ENCODE measurements at places on chromosomes 16 and 17.

DNA sequence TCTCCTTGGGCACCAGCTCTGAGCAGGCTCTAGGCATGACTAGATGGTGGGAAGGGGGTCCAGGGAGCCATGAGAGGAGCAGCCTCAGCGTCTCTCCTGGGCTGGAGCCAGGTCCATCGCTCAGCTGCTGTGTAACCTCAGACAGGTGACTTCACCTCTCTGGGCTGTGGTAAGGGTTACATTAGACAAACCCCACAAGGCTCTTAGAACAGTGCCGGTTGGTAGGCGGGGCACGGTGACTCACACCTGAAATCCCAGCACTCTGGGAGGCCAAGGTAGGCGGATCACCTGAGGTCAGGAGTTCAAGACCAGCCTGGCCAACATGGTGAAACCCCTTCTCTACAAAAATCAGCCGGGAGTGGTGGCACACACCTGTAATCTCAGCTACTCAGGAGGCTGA is 18.1 kb upstream of the NPTX1 start:
- no peak for DNase-seq

- peak; percentile 55 for DNase-seq
Observed at GRCh38 chr17:15409721-15410250, 57.6 kb downstream of the CDRT4 start.

GRCh38 chr17:69090365-69090764 is 29.6 kb upstream of the ABCA9 start:
- no peak for DNase-seq

DNA sequence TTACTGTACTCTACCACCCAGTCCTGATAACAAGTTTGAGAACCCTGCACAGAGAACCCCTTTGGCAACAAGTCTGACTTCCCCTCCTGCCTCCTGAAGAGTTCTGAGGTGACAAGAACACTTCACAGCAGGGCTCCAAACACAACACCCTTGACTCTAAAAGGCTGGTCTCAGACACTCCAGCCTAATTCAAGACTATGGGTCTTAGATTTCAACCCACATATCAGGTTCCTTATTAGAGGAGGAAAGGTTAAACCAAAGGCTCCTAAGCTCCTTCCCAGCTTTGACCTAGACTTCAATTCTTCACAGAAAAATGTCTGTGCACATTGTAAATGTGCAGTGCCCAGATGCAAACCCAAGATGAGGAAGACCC is 23.0 kb downstream of the RANBP10 start:
- no peak for DNase-seq

DNA sequence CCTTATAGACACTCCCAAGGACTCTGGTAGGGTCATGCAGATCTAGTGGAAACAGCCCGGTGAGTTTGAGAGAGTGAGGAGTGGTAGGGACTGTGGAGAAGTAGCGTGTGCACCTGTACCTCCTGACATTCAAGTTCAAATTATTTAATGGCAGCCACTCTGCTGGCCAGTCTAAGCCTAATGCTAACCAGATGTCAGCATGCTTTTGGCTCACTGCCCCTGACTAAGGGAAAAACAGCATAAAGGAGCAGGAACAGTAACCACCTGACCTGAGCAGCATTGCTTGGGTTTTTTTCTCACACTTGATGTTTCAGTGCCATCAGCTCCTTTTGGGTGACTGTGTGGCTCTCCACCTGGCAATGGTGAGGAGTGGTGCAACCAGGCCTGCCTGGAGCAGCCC is 23.8 kb upstream of the SLC12A3 start:
- DNase-seq = no peak

DNA sequence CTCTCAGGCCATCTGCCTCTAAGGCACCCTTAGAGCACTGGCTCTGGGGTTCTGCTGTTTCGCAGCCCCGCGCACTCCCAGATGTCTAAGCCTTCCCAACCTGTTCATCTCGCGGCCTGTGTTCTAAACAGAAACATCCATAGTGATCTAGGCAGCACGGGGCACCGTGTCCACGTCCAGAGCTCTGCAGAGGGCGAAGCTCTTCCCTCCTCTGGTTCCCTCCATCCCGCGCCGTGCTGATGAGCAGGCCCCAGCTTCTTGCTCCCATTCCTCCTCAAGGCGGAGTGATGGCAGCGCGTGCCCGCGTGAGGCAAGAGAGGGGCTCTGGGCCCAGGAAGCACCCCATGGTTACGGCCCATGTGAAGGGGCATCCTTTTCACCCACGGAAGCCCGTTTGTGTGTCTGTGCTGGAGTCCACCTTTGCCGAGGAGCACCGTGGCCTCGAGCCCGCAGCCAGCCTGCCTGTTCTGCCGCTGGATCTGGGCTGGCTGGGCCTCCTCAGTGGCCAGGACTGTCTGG is 3.6 kb downstream of the SPIRE2 start:
- DNase-seq = no peak

GRCh38 chr17:50469671-50470305 is 1.1 kb upstream of the CHAD start:
- DNase-seq = no peak

- no peak for DNase-seq
Observed at GRCh38 chr17:2962236-2962635, 101.2 kb downstream of the OR1D5 start.

DNA sequence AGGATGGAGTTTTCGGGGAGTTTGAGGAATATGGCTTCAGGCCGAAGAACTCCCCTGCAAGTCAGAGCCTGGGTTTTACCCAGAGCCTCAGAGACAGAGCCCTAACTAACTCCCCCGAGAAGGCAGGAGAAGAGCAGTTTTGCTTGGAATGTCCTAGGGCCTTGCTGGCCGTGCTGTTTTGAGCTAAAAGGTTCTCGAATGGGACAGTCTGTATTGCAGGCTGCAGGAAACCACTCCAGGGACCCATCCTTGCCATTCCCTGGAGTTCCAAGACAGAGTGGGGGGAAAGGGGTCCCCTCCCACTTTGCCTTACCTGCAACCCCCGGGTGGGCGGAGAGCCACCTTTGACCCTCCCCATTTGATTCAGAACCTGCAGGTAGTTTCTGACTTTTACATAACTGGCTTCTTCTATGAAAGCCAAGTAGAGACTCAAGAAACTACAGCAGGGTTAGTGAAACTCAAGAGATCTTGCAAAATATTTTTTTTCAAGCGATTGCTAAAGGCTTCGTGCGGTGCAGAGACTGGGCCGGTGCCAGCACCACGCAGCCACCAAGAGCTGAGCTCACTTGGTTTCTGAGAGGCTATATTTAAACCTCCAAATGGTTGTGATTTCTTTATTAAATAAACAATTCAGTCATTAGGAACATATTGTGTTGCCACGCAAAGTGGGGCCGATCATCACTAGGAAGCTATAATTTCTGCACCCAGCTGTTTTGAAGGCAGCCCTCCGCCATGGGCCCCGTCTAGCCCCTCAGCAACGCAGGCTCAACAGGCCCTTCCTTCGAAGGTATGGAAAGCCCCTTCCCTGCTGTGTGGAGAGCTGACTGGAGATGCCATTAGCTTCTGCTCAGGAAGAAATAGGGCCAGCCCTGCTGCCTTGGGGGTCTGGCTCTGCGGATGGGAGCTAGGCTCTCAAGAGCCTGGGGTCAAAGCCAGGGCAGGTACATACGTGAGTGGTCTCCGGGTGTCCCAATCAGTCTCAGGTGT is 223.0 kb downstream of the NTN1 start:
- no peak for DNase-seq

- DNase-seq = no peak
Observed at GRCh38 chr17:39752241-39752881, 14.6 kb downstream of the GRB7 start.

DNA sequence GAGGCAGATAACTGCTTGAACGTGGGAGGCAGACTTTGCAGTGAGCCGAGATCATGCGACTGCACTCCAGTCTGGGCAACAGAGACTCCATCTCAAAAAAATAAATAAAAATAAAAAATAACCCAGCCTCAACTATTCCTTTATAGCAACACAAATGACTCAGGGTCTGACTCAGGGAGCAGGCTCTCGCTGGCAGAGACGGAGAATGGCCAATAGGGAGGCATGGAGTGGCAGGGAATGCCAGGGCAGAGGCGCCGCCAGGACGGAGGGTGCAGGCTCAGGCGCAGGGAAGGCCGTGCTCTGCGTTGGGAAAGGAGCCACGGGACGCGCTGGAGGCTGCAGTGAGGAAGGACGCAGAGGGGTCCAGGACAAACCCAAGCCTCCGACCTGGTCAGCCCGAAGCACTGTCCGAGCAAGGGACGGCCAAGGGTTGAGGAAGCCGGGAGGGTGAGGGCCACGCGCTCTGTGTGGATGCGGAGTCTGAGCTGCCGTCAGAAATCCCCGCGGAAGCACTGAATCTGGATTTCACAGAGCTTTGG is 40.3 kb downstream of the PKD1 start:
- peak; percentile 80 for DNase-seq

DNA sequence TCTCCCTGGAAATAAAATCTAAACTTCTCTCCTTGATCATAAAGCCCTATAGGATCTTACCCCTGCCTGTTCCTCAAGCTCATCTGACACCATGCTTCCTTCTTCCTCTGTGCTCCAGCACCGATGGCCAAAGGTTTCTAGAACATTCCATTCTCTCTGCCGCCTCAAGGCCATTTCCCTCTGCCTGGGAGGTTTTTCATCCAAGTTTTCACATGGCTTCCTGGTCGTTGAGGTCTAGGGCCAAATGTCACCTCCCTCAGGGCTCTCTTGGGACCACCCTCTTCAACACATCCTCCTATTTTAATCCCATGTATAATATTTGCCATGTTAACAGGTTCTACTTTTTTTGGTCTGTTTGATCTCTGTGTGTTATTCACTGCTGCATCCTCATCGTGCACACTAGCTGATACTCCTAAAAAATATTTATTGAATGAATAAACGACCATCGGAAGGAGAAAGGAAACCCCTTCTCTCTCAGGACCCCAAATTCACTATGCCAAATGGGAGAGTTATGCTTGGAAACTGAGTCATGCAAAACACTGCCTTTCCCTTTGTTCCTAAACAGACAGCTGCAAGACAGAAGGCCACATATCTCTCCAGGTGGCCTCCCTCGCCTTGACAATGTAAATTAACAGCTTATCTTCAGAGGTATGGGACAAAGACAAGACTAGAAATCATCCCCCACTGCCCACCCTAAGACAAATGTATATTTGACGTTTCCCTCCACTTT is 78.5 kb downstream of the XYLT1 start:
- DNase-seq = no peak
